ENCODE measurements at places on chromosomes 7 and 10.

GRCh38 chr7:28841766-28842165 lies 116.4 kb downstream of the TRIL start:
- DNase-seq = no peak

GRCh38 chr7:79149831-79150230 lies 303.6 kb downstream of the MAGI2 start:
- no peak for DNase-seq

- DNase-seq = no peak
These were observed 36.8 kb downstream of the ST7 start for GRCh38 chr7:116990056-116990455.

DNA sequence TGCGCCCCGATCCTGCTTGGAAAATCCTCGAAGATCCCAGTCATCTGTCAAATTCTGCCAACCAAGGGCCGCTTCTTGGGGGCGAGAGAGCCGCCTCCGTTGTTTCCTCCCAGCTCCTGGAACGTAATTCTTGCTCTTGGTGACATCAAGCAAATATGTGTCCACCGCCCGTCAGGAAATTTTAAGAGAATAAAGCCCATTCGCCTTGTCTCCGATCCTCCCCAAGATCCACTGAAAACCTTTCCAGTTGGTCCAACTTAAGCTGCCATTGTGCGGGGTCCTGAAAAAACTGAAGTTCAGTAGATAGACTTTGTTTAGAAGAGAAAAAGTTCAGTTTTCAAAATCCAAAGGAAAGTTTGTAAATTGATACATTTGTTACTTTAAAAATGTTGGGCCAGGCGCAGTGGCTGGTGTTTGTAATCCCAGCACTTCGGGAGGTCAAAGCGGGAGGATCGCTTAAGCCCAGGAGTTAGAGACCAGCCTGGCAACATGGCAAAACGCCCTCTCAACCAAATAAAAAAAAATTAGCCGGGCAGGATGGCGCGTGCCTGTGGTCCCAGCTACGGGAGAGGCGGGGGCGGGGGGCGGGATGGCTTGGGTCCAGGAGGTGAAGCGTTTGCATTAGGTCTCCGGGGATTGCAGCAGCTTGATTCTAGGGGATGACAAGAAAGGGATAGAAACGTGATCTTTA lies 1.0 kb upstream of the ZNF800 start:
- DNase-seq = no peak

DNA sequence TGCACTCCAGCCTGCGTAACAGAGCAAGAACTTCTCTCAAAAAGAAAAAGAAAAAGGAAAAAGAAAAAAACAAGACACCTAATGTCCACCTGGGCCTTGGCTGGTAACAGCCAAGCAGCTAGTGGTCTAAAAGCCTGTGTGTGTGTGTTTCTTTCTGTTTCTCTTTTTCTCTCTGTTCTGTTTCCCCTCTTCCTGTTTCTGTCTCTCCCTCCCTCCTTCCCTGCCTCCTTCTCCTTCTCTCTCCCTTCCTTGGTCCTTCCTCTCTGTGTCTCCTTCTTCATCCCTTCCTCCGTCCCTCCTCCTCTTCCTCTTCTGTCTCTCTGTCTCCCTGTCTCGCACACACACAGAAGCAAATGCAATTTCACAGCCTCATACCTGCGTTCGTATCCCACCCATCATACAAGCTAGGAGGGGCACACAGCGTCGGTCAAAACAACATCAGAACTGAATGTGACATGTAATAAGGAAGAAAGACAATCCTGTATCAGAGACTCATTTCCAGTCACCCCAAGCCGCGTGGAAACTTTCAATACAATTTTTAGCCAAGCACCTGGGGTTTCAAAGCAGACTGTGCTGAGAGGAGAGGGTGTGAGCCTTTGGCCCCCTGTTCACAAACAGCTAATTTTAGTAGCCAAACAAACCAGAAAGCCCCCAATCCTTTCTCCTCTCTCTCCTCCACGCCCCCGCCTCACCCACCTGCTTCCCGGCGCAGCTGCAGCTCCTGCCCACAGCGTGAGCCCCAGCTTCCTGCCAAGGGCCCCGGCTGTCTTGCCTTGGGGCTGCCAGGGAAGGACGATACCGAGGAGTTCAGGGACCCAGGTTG lies 50.2 kb upstream of the GNA12 start:
- DNase-seq = peak; percentile 42
